ENCODE measurements at places on chromosomes 13 and 19.

DNA sequence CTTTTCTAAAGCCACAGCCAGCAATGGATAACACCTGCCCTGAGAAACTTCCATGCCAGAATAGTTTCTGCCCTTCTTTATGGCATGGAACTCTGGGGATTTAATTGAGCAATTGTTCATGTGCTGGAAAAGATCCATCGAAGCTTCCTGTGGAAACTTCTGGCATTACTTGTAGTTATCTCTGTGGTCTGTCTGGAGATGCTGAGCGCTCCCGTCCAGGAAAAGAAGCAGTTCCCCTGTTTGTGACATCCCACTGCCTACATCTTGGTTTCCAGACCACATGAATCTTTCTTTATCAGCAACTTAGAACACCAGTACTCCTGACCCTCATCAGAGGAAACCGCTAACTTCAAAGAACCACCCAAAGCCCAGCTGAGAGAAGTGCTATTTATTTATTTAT is 24.6 kb downstream of the FLT1 start:
- DNase-seq = no peak

DNA sequence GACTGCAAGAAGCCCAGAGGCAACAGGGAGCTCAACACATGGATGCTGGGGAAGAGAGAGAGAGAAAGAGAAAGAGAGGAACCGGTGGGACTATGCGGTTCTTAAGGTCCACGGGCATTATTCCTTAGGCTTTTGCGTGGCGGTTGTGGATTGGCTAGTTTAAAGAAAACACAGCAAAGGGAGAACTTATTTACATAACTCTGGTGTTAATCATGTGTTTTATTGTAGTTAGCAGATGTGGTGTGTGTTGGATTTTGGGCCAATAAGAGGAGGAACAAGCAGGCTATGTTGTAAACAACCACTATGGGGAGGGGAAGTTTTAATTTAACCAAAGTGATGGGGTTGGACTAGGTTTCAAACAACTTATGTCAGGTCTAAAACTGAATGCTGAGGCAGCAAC is 275.3 kb upstream of the KLF12 start:
- DNase-seq = no peak

GRCh38 chr19:38892841-38893240 is 6.6 kb downstream of the SIRT2 start:
- DNase-seq = no peak

- DNase-seq = no peak
Observed at GRCh38 chr13:105153611-105154010, 1381.9 kb downstream of the EFNB2 start.

GRCh38 chr19:27718234-27718633 is 1494.7 kb downstream of the UQCRFS1 start:
- DNase-seq = no peak

DNA sequence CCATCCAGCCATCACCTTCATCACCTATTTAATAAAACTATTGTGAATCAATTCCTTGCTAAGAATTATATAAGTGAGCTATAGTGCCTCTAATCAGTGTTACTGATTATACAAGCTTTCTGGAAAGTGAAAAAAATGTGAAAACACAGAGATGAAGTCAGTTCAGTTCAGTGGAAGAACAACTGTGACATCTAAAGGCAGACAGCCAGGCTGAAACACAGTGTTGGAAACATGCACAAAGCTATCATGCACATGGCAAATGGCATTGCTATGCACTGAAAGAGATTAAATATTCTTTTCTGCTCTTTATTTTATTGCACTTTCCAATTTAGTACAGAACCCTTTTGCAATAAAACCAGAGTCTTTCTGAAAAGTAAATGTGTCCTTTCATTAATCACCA is 294.0 kb downstream of the RBM26 start:
- no peak for DNase-seq

DNA sequence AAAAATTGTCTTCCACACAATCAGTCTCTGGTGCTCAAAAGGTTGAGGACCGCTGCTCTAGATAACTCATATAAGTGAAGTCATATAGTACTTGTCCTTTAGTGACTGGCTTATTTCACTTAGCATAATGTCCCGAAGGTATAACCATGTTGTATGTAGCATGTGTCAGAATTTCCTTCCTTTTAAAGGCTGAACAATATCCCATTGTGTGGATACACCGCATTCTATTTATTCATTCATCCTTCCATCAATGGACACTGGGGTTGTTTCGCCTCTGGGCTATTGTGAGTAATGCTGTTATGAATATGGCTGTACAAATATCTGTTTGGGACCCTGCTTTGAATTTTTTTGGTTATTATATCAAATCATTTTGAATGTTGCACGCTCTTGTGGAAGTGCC is 4.6 kb upstream of the LYPD5 start:
- no peak for DNase-seq

GRCh38 chr13:74623761-74624160 is 489.6 kb upstream of the KLF12 start:
- no peak for DNase-seq

GRCh38 chr19:15466851-15467733 is 2.7 kb upstream of the RASAL3 start:
- DNase-seq = peak; percentile 32

DNA sequence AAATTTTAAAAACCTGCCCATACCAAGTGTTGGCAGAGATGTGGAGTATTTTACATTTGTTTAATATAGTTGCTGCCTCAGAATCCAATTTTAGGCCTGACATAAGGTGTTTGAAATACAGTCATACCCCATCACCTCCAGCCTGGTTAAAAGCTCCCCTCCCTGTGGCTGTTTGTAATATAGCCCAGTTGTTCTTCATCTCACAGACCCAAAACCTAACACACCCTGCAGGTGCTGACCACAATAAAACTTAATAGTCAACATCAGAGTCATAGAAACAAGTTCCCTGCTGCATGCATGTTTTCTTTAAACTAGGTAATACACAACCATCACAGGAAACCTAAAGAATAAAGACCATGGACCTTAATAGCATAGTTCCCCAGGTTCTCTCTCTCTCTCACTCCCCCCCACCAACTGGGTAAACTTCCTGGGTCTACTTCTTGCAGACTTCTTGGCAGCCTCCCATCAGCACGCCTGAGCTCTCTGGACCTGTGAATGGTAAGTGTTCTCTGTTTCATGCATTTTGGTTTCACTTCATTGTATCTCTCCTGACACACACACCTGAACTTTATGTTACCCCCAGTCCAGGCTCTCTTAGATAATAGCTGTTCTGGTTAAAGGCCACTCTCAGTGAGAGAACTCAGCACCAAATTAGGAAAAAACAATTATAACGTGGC is 1369.9 kb downstream of the EFNB2 start:
- DNase-seq = no peak

- DNase-seq = no peak
Observed at GRCh38 chr13:59416561-59416960, 747.2 kb downstream of the DIAPH3 start.

- DNase-seq = no peak
Observed at GRCh38 chr19:19470579-19470978, 44.8 kb downstream of the TSSK6 start.

DNA sequence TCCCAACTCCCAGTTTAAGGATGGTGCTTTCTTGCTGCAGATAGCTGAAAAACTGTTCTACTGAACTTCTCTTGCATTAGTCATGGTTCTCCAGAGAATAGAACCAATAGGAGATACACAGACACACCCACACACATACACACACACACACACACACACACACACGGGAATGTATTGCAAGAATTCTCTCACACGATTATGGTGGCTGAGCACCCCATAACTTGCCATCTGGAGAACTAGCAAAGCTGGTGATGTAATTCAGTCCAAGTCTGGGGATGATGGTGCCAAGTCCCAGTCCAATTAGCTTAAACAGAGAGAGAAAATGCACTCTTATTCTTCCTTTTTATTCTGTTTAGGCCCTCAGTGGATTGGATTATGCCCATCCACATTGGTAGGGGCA is 643.9 kb downstream of the DIAPH3 start:
- no peak for DNase-seq

- DNase-seq = no peak
Observed at GRCh38 chr13:109694972-109695371, 91.4 kb downstream of the IRS2 start.

DNA sequence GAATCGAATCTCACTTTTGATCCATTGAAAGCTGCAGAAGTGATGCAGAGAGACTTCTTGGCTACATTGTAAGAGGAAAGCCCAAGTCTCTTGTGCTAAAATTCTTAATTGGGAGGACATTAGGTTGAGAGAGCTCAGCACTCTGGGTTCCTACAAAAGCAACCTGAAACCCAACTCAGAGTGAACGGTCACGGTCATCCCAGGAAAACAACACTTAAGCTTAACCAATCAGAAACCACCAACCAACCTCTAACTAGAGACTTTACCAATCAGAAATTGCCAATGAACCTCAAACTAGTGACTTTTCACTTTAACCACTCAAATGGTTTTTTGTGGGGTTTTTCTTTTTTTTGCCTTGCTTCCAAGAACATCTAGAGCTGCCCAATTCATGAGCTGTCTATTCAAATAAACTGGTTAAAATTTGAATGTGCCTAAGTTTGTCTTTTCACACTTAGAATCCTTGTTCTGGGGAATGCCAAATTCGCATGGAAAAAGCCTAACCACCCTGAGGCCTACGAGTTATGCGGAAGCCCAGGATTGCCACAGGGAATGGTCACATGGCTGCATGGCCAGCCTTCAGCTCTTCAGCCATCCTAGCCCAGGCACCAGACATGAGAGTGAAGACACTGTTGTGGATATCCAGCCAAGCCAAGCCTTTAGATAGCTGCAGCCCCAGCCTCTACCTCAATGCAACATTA is 17.8 kb upstream of the CLN5 start:
- DNase-seq = no peak

- DNase-seq = no peak
Observed at GRCh38 chr13:30479154-30479882, 13.6 kb upstream of the HMGB1 start.

DNA sequence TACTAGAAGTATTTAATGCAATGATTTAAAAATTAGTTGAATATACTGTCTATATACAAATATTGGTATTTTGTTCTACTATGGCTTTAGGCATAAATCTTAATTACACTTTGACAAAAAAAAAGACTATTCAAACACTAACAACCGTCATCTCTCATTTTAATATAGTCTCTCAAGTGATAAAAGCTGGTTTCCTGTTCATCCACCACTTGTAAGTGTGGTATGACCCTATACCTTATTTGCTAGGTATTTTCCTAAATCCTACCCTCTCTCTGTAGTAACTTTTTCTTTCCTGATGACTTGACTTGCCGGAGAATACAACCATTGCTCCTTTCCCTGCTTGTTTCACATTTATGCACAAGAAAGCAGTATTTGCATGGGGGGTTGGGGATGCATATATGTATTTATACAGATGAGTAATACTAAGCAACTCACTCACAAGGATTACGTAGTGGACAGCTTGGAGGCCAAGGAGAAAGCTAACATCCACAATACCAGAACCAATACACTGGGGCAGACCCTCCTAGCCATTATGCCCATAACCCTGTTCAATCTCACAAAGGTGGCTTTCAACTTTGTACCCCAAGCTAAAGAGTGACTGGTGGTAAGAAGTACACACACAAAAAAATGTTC is 12.7 kb upstream of the EFNB2 start:
- no peak for DNase-seq

DNA sequence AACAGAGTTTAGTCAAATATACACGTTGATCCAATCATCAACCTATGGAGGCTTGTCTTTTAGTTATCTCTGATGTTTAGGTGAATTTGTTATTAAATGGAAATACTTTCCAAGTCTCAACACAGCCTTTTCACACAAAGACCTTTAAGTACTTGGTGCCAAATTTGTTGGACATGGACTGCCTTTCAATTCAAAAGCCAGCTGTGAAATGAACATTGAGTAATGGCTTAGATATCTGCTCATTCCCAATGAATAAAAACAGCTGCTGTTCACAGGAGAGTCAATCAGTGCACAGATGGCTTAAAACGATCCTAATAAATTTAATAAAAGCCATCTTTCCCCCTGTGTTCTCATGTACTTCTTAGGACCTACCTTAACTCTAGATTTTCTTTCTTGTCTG is 19.9 kb upstream of the DHRS12 start:
- no peak for DNase-seq

- DNase-seq = no peak
Observed at GRCh38 chr13:88303605-88304004, 632.4 kb downstream of the SLITRK5 start.

DNA sequence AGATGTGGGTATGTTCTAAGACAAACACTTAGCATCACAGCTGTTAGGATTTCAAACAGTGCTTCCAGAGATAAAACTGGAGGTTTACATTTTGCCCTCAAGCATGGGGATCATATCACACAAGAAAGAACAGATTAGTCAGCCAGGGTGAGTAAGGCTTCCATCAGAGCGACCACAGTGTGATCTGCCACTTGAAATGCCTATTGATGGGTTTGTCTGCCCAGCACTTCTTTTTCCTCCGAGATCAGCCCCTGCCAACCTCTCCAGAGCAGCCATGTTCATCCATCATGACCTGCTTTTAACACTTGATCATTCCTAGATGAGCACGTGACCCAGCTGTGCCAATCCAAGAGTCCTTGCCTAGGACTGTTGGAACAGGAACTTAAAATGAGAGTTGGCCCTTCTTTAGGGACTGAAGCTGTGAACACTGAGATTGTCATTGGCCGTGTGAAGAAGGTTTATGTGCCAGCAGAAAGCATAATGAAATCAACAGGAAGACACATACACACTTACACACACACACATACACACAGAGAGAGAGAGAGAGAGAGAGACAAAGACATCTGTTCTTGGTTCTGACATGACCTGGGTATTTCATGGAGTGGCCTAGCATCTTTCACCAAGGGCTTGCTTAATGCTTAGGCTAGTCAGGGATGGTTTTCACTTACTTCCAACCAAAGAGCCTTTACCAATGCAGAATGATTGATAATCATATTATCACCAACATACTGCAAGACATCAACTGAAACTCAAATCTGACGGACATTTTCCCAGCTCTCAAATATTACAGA is 5.2 kb upstream of the CEBPG start:
- DNase-seq = no peak

GRCh38 chr13:29523199-29523961 is 72.1 kb downstream of the SLC7A1 start:
- no peak for DNase-seq

GRCh38 chr19:7858109-7858770 is 15.9 kb downstream of the PRR36 start:
- no peak for DNase-seq

DNA sequence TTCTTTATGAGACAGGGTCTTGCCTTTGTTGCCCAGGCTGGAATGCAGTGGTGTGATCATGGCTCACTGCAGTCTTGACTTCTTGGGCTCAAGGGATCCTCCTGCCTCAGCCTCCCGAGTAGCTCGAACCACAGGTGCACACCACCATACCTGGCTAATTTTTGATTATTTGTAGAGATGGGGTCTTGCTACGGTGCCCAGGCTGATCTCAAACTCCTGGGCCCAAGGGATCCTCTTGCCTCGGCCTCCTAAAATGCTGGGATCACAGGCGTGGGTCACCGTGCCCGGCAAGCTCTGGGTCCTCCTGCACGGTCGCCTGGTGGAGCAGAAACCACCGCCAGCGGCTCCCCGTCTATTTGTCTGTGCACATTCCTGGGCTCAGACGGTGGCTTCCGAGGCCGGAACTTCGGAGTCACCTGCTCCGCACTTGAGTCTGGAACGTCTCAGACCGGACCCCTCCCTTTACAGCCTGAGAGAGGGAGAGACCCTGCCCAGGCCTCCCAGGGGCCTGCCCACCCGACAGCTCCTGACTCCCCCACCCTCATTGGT is 22.2 kb downstream of the EFNA2 start:
- DNase-seq = no peak
